ENCODE measurements at places on chromosomes 16 and 17.

DNA sequence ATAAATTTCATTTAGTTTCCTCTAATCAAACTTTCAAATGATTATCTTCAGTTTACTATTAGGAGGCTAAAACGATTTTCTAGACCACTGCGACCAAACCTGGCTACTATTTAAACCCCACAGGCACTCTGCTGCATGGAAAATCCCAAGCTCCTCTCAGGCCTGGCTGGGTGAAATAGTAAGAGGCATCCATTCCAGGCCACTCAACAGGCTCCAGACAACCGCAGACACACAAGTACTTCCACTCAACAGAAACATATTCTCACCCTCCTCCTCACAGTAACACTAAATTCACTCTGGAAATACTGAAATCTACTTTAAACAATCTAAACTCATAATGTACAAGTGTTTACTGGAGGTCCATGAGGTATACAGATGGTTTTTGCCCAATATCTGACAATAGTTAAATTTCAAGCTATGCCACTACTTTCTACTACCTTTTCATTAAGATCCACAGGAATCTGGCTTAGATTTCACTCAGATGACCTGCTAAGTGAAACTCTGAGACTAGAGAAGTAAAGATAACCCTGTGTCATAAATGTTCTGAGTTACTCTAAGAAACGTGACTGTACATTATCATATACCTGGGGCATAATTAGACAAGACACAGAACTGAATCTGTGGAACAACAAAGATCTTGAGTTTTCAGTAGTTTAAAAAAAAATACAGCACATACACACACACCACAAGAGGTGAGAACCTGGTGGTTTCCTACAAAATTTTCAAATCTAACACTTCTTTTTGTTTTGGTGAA is 10.4 kb downstream of the VPS53 start:
- no peak for DNase-seq

DNA sequence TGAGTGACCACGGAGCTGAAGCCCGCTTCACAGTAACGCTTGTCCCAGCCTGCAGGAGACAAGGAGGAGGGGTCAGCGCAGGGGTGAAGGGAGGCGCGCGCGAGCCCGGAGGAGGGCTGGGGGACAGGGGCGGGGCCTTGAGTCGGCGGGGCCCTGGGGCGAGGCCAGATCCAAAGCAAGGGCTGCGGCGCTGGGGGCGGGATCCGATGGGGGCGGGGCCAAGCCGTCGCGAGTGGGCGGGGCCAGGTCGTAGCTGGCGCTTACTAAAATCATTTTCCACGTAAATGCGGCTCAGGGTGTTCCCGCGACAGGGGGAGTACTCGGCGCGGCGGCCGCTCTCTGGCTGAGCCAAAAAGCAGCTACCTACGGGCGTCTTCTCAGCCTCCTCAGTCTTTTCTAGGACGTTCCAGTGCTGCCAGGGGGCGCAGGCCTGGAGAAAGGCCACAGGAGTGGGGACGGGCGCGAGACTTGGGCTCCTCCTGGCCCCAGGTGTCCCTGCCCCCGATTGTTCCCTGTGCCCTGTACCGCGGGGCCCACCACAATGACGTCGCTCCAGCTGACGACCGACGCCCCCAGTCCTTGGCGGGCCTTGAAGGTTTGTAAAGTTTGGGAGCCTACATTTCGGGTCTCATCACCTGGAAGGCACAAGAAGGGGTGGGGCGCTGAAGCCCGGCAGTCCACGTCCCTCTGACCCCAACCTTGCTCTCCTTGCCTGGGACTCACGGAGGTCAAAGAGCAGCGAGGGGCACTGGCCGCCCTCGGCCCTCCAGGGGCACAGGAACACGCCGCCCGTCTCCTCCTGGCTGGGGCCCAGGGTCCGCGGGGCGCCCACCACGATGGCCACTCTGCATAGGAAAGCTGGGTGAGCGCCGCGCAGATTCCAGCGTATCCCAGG is 3.9 kb downstream of the ITGA2B start:
- peak; percentile 51 for DNase-seq

DNA sequence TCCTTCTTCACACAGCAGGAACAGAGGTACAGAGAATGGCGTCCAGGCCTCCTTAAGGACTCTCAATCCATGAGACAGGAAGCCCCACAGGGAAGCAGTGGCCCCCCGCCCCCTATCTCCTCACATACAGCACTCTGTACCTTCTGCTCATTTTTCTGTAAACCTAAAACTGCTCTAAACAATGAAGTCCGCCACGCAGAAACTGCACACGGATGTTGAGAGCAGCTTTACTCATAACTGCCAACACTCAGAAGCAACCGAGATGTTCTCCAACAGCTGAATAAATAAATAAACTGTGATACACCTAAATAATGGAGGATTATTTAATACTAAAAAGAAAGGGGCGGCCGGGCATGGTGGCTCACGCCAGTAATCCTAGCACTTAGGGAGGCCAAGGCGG is 9.9 kb downstream of the TBC1D16 start:
- no peak for DNase-seq

- DNase-seq, result no peak
Observed at GRCh38 chr17:75473246-75473645, 16.8 kb downstream of the TMEM94 start.

GRCh38 chr17:59107306-59107670 is 608 bp upstream of the TRIM37 start:
- no peak for DNase-seq

DNA sequence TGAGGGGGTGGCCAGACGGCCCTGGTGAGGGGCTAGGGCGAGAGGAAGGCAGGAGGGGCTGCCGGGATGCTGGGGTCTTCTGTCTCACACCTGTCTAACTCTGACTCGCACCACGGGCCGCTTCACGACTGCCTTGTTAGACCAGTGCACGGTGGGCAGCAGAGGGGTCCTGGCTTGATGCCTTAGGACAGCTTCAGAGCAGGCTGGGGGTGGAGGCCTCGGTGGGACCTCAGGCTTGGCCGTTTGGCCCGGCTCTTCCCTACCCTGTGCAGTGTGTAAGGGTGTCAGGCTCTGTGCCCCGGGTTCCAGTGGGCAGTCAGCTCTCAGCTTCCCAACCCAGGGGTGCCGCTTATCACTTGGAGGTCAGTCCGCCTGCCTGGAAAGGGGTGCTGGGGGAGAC is 100.7 kb downstream of the OR1D5 start:
- no peak for DNase-seq

- DNase-seq, result no peak
Observed at GRCh38 chr16:55665511-55665910, 9.7 kb downstream of the SLC6A2 start.

GRCh38 chr16:86093801-86094750 is 195.1 kb downstream of the IRF8 start:
- no peak for DNase-seq

GRCh38 chr16:48201515-48202201 is 42.4 kb upstream of the LONP2 start:
- no peak for DNase-seq

GRCh38 chr16:89061590-89062380 is 31.9 kb upstream of the ACSF3 start:
- no peak for DNase-seq

- no peak for DNase-seq
Observed at GRCh38 chr16:77467821-77468335, 33.0 kb upstream of the ADAMTS18 start.

GRCh38 chr17:82930043-82930923 is 90.5 kb upstream of the ZNF750 start:
- DNase-seq, result no peak

DNA sequence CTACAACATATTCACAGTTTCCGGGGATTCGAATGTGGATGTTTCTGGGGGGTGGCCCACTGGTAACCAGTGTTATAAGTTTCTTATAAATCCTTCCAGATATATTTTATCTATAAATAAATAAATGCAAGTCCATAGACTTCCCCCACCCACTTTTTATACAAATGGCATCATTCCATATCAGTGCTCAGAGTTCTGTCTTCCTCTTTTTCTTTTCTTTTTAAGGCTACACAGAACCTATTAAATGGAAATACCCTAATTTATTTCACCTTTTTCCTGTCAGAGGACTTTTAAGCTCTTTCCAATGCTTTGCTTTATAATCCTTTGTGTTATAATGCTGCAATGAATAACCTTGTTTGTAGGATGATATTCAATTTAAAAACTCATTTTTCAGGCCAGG is 3.8 kb downstream of the LGALS9 start:
- DNase-seq, result no peak

DNA sequence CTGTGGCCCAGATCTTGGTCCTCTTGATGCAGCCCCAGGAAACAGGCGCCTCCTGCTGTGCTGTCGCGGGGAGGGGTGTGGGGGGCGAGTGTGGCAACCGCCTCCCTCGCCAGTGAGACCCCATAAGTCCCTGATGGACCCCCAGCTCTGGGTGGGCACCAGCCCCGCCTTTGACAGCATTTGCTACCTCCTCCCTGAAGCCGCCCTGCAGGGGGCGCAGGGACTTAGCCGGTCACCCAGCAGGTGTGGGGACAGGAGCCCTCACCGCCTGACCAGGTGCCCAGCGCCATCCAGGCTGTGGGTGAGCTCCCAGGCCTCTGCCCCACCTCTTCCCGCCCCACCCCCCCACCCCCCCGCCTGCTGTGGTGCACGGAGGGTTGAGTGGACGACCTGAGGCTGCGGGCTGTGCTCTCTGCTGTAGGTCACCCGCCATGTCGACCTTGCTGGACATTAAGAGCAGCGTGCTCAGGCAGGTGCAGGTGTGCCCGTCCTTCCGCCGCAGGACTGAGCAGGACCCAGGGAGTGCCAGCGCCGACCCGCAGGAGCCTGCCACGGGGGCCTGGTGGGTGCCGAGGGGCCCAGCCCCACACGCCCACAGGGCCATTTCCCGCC is 4.8 kb downstream of the BAIAP3 start:
- no peak for DNase-seq

DNA sequence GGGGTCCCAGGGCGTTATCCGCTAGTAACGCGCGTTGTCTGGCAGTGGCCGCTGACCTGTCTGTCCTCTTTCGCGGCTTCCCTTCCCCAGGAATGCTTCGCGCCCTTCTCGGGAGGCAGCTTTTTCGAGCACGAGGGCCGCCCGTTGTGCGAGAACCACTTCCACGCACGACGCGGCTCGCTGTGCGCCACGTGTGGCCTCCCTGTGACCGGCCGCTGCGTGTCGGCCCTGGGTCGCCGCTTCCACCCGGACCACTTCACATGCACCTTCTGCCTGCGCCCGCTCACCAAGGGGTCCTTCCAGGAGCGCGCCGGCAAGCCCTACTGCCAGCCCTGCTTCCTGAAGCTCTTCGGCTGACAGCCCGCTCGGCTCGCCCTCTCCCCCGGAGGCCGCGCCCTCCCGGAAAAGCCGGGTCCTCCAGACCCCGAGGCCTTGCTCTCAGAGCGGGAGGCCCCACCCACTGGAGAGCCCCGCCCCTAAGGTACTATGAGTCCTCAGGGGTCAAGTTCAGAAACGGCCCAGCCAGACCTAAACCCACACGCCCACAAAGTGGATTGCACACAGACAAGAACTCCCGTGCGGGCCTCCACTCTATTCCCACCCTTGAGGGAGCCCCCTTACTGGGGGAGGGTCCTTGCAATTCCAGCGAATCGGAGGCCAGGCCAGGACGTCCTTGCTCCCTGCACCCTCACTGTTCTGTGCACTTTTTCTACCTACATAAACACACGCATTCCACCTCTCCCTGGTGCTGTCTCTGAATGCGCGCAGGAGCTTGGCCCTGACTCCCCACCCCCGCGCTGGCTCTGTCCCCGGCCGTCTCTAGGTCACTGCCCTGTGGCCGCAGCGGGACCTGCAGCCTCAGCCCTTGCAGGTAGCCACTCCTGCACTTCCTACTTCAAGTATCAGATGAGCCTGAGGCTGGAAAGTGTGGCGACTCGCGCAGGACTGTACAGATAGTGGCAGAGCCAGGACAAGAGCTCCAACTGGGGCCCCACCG is 5.4 kb upstream of the SLC5A2 start:
- no peak for DNase-seq

GRCh38 chr17:13417381-13417950 is 184.3 kb downstream of the HS3ST3A1 start:
- no peak for DNase-seq

- DNase-seq, result no peak
Observed at GRCh38 chr17:55709440-55709839, 13.2 kb downstream of the TMEM100 start.

GRCh38 chr17:51275381-51275780 is 15.0 kb downstream of the UTP18 start:
- peak; percentile 55 for DNase-seq

DNA sequence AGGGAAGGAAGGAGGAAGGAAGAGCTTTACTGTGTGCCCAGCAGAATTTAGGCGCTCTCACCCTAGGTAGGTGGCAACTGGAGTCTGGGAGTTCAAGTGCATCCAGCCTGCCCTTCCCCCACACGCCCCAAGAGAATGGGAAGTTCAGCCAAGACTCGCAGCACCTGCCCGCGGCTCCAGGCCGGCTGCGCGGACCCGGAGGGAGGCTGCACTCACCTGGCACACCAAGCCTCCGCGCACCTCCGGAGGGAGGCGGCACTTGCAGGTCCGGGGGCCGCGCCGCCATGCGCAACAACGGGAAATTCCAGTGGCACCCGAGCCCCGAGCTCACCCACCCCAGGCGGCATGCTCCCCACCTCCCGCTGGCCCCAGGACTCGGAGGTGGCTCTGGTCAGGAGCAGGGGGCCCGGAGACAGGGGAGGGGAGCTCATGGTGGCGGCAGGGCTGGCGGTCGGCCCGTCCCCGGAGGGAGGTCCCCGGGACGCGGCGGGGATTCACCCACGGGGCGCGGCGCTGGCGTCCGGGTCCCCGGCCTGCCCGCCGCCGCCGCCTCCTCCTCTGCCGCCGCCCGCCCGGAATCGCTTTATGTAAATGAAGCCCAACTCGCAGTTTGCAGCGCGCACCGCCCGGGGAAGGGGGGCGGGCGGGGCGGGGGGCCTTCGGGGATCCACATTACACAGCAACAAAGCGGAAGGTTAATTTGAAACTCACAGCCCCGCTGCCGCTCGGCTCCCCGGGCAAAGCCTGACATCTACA is at the start of gene ZFHX3:
Gene ZFHX3 (minus strand): TSS at position 593 of the 756 bp plus-strand sequence. CDS start 87,983 bp downstream, outside the sequence.
- no peak for DNase-seq

GRCh38 chr17:74212209-74212912 is 1.0 kb upstream of the TTYH2 start:
- DNase-seq, result peak; percentile 38

GRCh38 chr16:10332775-10333174 is 53.1 kb upstream of the ATF7IP2 start:
- no peak for DNase-seq

DNA sequence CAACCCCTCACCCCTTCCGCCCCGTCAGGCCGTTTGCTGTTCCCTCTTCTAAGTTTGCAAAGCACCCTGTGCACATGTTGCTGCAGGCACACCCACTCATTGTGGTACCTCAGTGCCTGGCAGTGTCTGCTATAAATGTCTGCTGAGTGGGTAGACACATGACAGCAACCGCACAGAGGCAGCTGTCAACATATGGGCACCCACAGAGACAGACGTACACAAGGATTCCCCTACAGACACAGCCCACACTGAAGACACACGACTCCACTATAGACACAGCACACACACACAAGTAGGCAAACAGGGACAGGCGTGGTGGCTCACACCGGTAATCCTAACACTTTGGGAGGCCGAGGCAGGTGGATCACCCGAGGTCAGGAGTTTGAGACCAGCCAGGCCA is 17.8 kb upstream of the CRK start:
- no peak for DNase-seq
